ENCODE measurements at places on chromosomes 3 and 15. TPM values are rescaled to one million over a fixed set of nuclear protein-coding genes. Genes with fewer than 3 reads are reported as not detected.
A peak's percentile ranks its signal among the peaks of the same experiment; 100 is the strongest.

The CCDC39 gene
- total RNA-seq, result not detected

DNA sequence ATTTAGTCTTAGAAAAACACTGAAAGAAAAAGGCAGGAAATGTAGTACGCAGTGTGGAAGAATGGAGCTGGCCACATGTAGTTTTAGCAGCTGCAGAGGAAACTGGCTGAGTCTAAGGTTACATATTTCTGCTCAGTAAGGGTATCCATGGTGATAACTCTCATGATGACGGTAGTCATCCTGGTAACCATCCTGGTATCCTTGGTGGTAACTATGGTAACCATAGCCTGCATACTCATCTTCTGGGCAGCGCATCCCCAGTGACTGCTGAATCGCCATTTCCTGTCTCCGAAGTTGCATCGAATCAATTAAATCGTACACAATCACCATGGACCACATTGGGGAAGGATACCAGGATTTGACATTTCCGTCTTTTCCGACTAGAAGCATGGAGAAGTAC, 35.7 kb downstream of the CCDC80 start:
- H3K36me3 ChIP-seq, result no peaks in the 10 kb centered on the region
- H3K4me3 ChIP-seq, result no peak overlapping the region
- no peak overlapping the region for H3K27ac ChIP-seq

The ADAMTS7 gene
- total RNA-seq, result 0.47 TPM

GRCh38 chr3:32448686-32449474, 53.8 kb downstream of the CMTM6 start:
- no peak overlapping the region for H3K4me3 ChIP-seq
- DNase-seq, result no peak
- H3K27ac ChIP-seq, result no peak overlapping the region
- peaks cover 38% of the 10 kb centered on the region for H3K36me3 ChIP-seq
- no peaks in the 10 kb centered on the region for H3K27me3 ChIP-seq

GRCh38 chr15:63076714-63077046, 34.1 kb downstream of the TPM1 start:
- H3K27me3 ChIP-seq, result peaks cover 3% of the 10 kb centered on the region
- H3K4me3 ChIP-seq, result no peak overlapping the region
- H3K27ac ChIP-seq, result no peak overlapping the region
- peaks cover 6% of the 10 kb centered on the region for H3K4me1 ChIP-seq

DNA sequence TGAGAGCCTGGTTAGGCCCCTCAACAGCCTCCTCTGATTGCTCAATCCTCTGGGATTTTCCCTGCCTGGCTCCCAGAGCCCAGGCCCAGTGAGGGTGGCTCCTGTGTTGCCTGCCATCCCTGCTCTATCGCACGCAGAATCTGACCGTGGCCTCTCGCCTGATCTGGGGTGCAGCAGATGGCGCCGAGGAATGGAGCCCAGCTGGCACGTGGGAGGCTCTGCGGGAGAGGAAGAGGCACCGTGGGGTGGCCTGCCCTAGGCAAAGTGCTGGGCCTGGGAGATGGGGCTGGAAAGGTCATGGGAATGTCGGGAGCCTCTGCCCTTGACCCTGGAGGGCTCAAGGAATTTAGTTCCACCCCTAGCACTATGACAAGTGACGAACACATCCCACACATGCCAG, 10.3 kb downstream of the SV2B start:
- no peak overlapping the region for H3K4me3 ChIP-seq
- H3K27ac ChIP-seq, result no peak overlapping the region
- no peaks in the 10 kb centered on the region for H3K36me3 ChIP-seq
- DNase-seq, result no peak
- H3K27me3 ChIP-seq, result peaks cover 16% of the 10 kb centered on the region

GRCh38 chr3:188868803-188869202, 303.0 kb upstream of the TPRG1 start:
- H3K4me1 ChIP-seq, result no peaks in the 10 kb centered on the region
- peaks cover 6% of the 10 kb centered on the region for H3K36me3 ChIP-seq
- H3K4me3 ChIP-seq, result no peak overlapping the region
- H3K27ac ChIP-seq, result no peak overlapping the region
- no peaks in the 10 kb centered on the region for H3K27me3 ChIP-seq
- DNase-seq, result no peak

GRCh38 chr3:111861391-111861790, 2.3 kb downstream of the PHLDB2 start:
- DNase-seq, result no peak
- H3K27me3 ChIP-seq, result peaks cover 63% of the 10 kb centered on the region
- H3K4me1 ChIP-seq, result peaks cover 27% of the 10 kb centered on the region
- peak overlapping the region; percentile 85 for H3K4me3 ChIP-seq
- no peaks in the 10 kb centered on the region for H3K36me3 ChIP-seq

The OSBPL10 gene
- total RNA-seq, result 14.5 TPM

GRCh38 chr15:65338366-65338765, 33.9 kb downstream of the RNU5B-1 start:
- DNase-seq, result no peak
- H3K27me3 ChIP-seq, result peaks cover 4% of the 10 kb centered on the region
- H3K36me3 ChIP-seq, result no peaks in the 10 kb centered on the region
- peaks cover 6% of the 10 kb centered on the region for H3K4me1 ChIP-seq
- no peak overlapping the region for H3K4me3 ChIP-seq

- DNase-seq, result no peak
- no peak overlapping the region for H3K27ac ChIP-seq
- H3K4me1 ChIP-seq, result peaks cover 4% of the 10 kb centered on the region
- H3K36me3 ChIP-seq, result no peaks in the 10 kb centered on the region
- H3K4me3 ChIP-seq, result no peak overlapping the region
Observed at GRCh38 chr15:39504808-39505207, 76.1 kb upstream of the THBS1 start.

DNA sequence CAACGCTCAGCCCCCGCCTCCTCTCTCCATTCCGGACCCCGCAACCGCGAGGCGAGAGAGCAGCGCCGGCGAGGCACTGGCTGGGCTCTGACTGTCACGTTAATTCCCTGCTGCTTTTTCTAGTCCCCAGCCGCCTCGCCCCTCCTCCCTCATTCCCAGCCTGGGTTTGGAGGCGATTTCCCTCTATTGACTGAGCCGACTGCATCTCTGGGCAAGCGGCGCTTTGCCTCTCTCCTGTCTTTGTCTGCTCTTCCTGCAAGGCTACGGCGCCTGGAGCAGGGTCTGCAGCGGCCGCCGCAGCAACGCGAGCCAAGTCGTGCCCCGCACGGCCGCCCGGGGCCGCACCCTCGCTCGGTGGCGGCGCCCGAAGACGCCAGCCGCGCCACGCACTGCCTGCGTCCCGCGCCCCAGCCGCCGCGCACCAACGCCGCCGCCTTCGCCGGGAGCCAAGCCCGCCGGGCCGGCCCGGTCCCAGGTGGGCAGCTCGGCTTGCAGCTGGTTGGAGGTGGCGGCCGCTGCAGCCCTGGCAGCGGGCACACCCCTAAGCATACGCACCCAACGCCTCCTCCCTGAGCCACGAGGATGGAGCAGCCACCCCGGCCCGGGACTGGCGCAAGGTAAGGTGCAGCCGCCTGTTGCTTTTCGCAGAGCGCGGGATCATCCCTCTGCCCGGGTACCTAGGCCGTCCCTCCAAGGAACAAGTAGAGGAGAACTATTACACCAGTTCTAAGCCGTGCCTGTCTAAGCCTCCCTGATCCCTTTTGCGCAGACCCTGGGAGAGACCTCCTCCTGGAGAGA, at the start of gene LRRC3B:
Gene LRRC3B, plus strand, starts transcription at position 152 of the 798 bp plus-strand sequence. CDS start 86,901 bp downstream, outside the sequence.
- no peak for DNase-seq
- no peak within 1 kb of the TSS for H3K27ac ChIP-seq
- H3K4me3 ChIP-seq, result no peak within 1 kb of the TSS
- peaks cover 29% of the 10 kb centered on the region for H3K27me3 ChIP-seq

DNA sequence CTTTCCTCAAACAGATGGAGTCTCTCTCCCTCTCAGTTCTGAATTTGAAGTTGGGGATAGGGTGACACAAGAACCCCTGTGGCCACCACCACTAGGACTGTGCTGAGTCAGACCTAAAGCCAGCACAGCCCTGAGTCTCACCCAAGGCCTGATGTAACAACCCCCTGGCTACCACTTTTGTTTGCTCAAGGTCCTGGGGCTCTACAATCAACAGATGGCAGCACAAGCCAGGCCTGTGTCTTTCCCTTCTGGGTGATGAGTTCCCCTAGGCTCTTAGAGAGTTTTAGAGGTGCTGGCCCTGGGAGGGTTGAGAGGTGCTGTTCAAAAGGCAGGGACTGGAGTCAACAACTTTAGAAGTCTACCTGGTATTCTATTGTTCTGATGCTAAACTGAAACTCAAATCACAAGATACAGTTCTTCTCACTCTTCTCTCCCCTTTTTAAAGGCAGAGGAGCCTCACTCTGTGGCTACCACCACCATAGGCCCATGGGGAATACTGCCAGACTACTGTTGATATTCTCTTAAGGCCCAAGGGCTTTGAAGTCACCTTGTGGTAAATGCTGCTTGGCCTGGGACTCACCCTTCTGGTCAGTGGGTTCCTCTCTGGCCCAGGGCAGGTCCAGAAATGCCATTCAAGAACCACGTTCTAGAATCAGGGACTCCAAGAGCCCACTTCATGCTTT, 6.5 kb downstream of the OR5K4 start:
- no peak for DNase-seq
- no peak overlapping the region for H3K4me3 ChIP-seq
- H3K4me1 ChIP-seq, result peaks cover 7% of the 10 kb centered on the region

DNA sequence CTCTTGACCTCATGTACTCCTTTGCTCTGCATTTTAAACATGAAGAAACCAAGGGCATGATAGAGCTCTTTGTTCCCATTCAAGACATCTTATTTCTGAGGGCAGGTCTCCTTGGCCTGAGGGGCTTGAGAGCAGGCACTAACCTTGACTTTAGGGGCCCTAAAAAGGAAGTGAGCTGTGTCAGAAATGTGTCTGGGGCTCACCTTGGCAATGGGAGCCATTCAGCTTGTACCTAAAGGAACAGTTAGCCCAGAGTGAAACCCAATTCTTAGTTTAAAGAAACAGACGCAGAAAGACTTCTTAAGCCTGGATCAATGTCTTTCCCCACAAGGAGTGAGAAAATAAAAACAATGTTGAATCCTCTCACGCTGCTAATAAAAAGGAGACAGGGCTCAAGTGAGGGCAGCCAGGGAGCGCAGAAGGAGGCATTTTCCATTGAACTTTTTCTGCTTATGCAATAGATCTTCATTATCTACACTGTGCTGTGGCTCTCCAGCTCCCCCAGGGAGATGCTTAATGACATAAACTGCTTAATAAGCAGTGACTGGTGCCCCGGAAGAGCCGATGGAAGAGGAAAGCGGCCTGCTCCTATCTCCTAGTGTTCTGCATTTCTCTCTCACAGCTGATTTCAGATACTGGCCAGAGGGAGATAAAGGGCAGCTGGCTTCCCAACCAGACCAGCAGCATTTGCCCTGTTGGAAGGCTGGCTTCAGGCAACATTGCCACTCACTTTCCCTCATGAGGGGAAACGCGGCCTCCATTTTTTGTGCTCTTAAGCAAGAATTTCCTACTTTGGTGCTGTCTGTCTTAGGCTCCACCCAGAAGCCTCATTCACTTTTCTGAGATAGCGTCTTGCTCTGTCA, 152.0 kb downstream of the OPA1 start:
- no peak overlapping the region for H3K27ac ChIP-seq
- H3K27me3 ChIP-seq, result peaks cover 10% of the 10 kb centered on the region
- H3K4me1 ChIP-seq, result peaks cover 17% of the 10 kb centered on the region
- H3K4me3 ChIP-seq, result no peak overlapping the region
- H3K36me3 ChIP-seq, result no peaks in the 10 kb centered on the region
- no peak for DNase-seq

DNA sequence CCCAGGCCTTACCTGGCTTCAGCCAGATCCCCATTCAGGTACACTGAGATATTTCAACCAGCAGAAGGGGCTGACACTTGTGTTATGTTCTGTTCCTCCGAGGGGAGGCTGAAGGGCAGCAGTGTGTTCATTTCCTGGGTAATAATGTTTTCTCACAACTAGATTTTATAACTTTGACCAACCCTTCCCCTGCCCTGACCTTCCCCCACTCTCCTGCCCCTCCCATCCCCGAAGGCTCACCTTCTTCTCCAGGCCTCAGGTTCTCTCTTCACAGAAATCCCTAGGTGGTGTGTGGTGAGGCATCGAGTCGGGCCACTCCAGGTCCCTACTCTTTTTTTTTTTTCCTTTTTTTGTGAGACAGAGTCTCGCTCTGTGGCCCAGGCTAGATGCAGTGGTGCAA, 34.6 kb downstream of the EPHB3 start:
- no peaks in the 10 kb centered on the region for H3K36me3 ChIP-seq
- H3K27ac ChIP-seq, result no peak overlapping the region
- no peaks in the 10 kb centered on the region for H3K4me1 ChIP-seq
- H3K27me3 ChIP-seq, result peaks cover 18% of the 10 kb centered on the region

The PDZRN3 gene
- not detected for total RNA-seq

- peaks cover 2% of the 10 kb centered on the region for H3K27me3 ChIP-seq
- no peak overlapping the region for H3K4me3 ChIP-seq
- no peak overlapping the region for H3K27ac ChIP-seq
- H3K36me3 ChIP-seq, result no peaks in the 10 kb centered on the region
Observed at GRCh38 chr3:61853912-61854311, 292.5 kb downstream of the PTPRG start.

DNA sequence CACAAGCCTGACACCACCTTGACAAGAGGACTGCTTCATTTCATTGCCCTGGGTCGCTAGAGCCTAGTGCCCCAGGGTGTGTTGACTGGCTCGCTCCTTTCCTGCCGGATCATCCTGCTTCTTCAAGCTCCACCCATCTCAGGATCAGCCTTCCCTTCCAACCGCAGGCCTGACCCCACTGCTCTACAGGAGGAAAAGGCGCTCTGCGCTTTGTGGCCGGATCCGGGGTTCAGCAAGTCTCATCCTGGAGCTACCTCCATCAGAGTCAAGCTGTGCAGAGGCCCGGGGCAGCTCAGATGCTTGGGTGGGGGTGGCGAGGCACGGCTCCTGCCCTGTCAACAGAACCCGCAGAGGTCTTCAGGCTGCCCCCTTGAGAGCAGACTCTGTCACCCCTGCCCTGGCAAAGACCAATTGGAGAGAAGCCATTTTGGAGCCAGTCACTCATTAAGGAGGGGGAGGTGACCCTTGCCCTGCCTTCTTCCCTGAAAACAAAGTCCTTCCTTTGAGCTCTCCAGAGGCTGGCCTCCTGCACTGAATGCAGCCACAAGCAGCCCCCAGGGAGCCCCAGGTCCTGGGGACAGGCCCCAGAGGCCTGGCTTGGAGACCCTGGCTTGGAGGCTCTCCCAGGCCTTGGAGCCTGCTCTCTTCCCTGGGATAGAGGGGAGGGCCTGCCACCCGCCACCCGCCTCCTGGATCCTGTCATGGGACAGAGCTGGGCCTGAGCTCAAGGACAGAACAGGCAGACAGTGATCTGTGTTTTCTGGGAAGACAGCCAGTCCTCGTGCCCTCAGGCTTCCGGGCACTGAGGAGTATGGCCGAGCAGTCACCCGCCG, 80.3 kb downstream of the CPN2 start:
- no peak overlapping the region for H3K4me3 ChIP-seq
- peaks cover 15% of the 10 kb centered on the region for H3K27me3 ChIP-seq

DNA sequence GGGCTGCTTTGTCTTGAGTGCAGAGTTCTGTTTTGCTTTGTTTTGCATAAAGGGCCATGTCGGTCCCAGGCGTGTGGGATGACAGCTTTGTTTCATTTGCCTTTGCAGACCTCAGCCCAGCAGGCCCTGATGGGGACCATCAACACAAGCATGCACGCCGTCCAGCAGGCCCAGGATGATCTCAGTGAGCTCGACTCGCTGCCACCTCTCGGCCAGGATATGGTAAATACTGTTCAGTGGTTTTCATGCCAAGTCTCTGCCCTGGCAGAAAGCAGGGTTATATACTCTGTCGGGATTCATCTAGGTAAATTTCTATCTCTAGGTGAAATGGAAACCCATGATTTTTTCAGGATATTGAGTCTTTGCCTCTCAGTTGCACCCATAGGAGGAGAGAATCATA, 343.9 kb upstream of the TPM1 start:
- no peaks in the 10 kb centered on the region for H3K27me3 ChIP-seq
- H3K27ac ChIP-seq, result no peak overlapping the region
- H3K4me1 ChIP-seq, result no peaks in the 10 kb centered on the region
- no peak for DNase-seq
- H3K4me3 ChIP-seq, result no peak overlapping the region

GRCh38 chr3:94596887-94597566, 534.2 kb downstream of the NSUN3 start:
- DNase-seq, result no peak
- H3K27me3 ChIP-seq, result no peaks in the 10 kb centered on the region
- H3K4me3 ChIP-seq, result no peak overlapping the region
- H3K4me1 ChIP-seq, result no peaks in the 10 kb centered on the region
- no peaks in the 10 kb centered on the region for H3K36me3 ChIP-seq

Data from activated T-helper 1 cell treated with anti-CD3 and anti-CD28 coated beads, Interleukin-12 subunit alpha, Interleukin-12 subunit beta, Interleukin-2, Interleukin-4 antibody, amounts not matched to agents 30 ng/mL and 10 ng/mL and 1 ng/mL, durations not matched to agents 14 hours and 24 hours and 36 hours (primary cell).